ENCODE measurements at places on chromosomes 13 and 19.

GRCh38 chr13:44165889-44166496, 207.6 kb upstream of the SERP2 start:
- no peak for DNase-seq

- DNase-seq, result peak; percentile 78
Measured at GRCh38 chr19:49017666-49018351, 918 bp upstream of the LHB start.

GRCh38 chr13:43908156-43909126, 28.7 kb downstream of the LACC1 start:
- DNase-seq, result peak; percentile 80

DNA sequence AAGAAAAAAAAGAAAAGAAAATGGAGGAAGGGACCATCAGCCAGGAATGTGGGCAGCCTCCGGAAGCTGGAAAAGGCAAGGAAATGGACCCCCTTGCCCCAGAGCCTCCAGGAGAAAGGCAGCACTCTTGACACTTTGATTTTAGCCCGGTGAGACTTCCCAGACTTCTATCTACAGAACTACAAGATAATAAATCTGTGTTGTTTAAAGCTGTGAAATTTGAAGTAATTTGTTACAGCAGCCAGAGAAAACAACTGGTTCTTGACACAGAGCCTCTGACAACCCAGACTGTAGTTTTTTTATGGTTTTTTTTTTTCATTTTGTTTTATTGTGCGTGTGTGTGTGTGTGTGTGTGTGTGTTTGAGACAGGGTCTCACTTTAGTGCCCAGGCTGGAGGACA, 7.6 kb downstream of the CTU1 start:
- DNase-seq, result no peak

- DNase-seq, result no peak
Measured at GRCh38 chr19:46972311-46972710, 47.3 kb upstream of the NPAS1 start.

GRCh38 chr13:26026211-26026610, 25.6 kb downstream of the SHISA2 start:
- no peak for DNase-seq

DNA sequence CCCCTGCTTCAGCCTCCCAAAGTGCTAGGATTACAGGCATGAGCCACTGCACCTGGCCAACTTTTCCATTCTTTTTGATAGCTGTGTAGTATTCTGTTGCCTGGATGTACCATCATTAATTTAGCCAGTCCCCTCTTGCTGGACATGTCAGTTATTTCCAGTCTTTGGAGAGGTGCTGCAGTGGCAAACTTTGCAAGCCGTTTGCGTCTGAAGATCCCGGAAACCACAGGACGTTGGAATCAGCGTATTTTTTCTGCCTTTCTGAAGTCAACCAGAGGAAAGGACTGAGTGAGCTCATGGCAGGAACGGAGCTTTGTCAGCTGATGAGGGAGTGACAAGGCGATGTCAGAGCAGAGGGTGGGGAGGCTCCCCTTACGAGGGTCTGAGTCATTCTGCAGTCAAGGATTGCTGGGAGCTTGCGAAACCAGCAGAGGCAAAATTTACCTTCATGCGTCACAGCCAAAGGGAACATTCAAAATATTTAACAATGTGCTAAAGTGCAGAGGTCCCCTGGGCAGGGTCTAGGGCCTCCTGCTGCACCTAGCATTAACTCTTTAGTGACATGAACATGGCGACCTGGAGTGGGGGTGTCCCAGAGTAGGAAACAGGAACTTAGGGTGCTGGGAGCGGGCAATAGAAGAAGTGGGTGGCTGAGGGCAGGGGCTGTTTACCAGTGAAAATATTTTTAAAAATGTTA, 5.6 kb downstream of the C5AR1 start:
- DNase-seq, result peak; percentile 91

- DNase-seq, result peak; percentile 12
Measured at GRCh38 chr19:29966588-29967249, 24.7 kb downstream of the URI1 start.

GRCh38 chr13:67445436-67445835, 215.3 kb upstream of the PCDH9 start:
- DNase-seq, result no peak

DNA sequence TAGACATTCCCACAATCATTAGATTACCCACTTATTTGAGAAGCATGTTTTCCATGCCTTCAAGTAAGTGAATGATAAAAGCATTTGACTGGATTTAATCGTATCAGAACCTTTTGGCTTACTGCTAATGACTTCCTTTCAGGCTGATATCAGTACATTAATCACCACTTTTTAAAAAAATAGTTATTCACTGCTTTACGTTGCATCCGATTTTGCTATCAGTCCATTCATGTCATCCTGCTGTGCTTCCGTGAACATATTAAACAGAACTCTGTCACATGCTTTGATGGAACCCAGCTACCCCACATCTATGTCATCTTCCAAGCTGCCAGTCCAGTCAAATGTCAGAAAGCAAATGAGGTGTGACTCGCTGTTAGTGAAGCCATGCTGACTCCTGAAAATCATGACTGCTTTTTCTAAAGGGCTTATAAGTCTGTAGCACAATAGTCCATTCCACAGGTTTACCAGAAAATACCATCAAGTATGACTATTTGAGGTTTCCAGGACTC, 440.9 kb downstream of the IRS2 start:
- peak; percentile 88 for DNase-seq

- DNase-seq, result no peak
Measured at GRCh38 chr19:18608102-18608804, 1.7 kb upstream of the CRLF1 start.

- no peak for DNase-seq
Measured at GRCh38 chr13:84812078-84812477, 929.8 kb upstream of the SLITRK1 start.

DNA sequence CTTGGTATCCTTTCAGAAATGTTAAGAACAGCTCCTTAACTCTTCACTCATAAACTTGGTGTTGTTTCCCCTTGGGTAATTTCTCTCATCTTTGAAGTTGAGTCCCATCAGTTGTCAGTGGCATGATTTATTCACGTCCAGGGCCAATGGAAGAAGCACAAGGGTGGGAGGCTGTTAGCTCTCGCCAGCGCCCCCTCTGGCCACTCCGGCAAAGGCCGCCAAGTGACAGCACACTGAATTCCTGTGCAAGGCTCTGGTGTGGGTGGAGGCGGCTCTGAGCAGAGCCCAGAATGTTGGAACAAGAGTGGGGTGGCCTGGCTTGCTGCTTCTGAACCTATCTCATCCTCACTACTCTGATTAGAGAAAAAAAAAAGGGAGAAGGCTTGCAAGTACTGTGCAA, 13.1 kb upstream of the MEDAG start:
- DNase-seq, result peak; percentile 64

DNA sequence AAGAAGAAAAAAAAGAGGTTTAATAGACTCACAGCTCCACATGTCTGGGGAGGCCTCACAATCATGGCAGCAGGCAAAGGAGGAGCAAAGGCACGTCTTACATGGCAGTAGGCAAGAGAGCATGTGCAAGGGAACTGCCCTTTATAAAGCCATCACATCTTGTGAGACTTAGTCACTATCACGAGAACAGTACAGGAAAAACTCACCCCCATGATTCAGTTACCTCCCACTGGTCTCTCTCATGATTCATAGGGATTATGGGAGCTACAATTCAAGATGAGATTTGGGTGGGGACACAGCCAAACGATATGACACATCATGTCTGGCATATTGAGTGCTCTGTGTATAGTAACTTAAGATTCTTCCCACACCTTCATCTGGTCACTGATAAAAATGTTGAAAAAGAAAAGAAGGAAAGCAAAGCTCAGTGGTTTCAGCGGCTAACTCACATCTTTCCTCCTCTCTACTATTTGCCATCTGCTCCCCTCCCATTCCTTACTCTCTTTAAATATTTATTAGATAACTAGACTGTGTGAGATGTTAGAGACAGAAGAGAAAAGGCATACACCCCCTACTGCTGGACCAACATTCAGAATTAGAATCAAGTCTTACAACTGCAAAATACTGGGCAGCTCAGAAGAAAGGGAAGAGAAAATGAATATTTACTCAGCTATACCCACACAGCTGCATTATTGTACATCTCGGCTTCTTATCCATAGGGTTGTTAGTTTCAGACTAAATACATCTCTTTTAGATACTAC, 60.1 kb upstream of the AKAP11 start:
- DNase-seq, result peak; percentile 53

GRCh38 chr19:8445488-8446001, 770 bp downstream of the HNRNPM start:
- peak; percentile 37 for DNase-seq

All from fibroblast of skin of right biceps (primary cell).